ENCODE measurements at places on chromosomes 4 and X.

DNA sequence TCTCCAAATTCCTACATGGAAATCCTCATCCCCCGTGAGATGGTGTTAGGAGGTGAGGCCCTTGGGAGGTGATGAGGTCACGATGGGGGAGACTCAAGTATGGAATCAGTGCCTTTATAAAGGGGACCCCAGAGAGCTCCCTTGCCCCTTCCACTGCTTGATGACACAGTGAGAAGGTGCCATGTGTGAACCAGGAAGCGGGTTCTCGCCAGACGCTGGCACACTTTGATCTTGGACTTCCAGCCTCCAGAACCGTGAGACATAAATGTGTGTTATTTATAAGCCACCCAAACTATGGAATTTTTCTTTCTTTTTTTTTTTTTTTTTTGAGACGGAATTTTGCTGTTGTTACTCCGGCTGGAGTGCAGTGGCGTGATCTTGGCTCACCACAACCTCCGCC, 237.6 kb downstream of the DHRSX start:
- DNase-seq, result no peak

- DNase-seq, result no peak
Measured at GRCh38 chr4:29459926-29460325, 1260.2 kb upstream of the PCDH7 start.

GRCh38 chr4:158681629-158682028, 9.5 kb downstream of the ETFDH start:
- no peak for DNase-seq

DNA sequence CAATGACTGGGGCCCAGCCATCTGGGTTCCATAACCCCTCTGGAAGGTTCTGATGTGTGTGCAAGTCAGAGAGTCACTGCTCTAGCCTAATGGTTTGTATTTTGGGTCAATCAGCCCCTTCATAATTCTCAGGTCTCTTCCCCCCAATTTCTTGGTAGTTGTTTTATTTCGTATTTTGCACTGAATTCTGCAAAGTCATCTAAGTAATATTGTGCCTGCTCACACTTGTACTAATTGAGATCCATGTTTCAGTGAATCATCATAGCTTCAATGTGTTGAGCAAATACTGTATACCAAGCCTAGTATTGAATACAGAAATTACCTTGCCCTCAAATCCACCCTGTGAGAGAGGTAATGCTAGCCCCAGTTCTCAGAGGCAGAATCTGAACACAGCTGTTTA, 28.0 kb upstream of the TBL1X start:
- DNase-seq, result no peak

- peak; percentile 69 for DNase-seq
Measured at GRCh38 chrX:80335062-80335830, 85.0 kb upstream of the TENT5D start.

DNA sequence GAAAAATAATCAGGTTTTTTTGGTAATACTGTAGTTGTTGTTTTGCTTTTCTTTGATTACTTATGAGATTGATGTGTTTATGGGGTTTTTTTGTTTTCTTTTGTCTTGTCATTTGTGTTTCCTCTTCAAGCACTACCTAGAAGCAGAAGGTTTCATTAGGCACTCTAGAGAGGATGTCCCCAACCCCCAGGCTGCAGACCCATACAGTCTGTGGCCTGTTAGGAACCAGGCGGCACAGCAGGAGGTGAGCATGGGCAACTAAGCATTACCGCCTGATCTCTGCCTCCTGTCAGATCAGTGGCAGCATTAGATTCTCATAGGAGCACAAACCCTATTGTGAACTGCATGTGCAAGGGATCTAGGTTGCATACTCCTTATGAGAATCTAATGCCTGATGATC, 22.9 kb upstream of the NOCT start:
- DNase-seq, result no peak

DNA sequence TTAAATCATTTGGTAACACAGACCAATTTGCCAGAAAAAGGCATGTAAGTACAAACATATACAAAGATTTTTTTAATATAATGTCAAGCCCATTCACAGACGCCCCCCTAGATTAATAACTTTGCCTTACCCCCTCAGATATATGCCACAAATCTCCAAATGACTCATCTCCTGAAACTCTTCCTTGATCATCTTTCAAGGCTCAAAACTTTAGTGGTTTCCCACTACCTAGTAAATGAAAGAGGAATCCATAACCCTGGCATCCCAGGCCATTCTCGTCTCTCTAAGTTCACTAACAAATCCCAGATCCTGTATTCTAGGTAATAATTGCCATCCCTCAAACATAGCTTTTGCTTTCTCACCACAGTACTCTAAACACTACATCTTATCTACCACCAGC, 61.9 kb downstream of the PRSS12 start:
- no peak for DNase-seq

DNA sequence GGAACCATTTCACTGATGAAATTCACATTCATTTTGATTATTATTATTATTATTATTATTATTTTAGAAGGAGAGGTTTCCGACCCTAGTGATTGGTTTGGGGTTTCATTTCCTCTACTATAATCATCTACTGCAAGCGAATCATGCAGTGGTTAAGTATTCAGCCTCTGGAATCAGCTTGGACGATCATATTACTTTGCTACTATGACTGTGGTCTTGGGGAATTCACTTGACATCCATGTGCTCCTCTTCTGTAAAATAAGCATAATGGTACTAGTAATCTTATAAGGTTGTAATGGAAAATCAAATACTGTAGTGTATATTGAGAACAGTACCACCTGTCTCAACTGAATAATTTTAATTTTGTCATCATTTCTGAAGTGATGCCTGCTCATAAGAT, 132.1 kb upstream of the SLC4A4 start:
- DNase-seq, result no peak

DNA sequence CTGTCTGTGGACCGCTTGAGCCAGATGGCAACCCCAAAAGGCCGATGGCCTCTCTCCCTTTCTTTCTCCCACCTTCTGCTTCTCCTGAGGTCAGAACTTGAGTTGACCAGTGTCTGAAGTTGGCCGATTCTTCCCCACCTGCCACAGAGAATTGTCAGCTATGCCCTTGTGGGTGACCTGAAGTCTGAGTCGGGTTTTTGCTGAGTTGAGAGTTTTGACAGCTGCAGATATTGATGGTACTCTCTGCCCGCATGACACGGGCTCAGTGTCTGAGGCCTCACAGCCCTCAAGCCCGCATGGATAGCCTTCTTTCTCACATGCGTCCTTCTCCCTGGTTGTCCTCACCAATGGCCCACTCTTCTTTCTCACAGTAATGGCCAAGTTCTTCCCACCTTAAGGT, 111.0 kb downstream of the EFNB1 start:
- DNase-seq, result no peak

- peak; percentile 45 for DNase-seq
Measured at GRCh38 chr4:102606846-102607450, 105.8 kb downstream of the NFKB1 start.

DNA sequence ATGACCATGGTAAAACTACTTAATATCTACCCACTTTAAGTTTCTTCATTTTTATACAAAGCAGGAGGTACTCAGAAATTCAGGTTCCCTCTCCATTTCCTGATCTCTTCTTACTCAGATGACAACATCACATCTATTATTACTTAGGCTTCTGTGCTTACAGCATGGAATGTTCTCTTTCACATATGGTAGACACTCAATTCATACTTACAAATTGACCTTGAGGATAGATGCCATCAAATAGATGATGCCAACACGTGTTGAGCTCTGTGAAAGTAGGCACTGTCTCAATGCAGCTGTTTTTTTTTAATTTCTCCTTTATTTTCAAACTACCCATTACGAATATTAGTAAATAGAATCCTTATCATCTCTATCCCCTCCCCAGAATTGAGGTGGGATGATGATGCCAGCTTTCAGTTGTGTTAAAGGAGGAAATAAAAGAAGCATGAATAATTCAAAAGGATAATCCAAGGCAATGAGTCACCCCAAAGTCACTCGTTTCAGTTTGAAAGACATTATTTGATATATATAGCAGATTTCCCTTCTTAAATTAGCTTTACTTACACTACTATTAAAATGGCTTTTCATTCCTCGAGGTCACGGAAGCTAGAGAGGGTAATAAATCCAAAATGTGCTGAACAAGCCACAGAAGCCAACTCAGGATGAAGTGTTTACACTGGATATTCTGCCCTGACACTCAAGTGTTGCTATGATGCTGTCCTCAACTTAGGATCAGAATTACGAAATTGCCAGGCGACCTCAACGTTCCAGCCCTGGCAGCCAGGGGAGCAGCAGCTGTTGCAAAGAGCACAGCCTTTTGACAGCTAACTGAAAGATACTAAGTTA, 124.2 kb upstream of the EOLA2 start:
- peak; percentile 17 for DNase-seq

GRCh38 chr4:174218127-174218790, 65.2 kb downstream of the FBXO8 start:
- DNase-seq, result no peak

DNA sequence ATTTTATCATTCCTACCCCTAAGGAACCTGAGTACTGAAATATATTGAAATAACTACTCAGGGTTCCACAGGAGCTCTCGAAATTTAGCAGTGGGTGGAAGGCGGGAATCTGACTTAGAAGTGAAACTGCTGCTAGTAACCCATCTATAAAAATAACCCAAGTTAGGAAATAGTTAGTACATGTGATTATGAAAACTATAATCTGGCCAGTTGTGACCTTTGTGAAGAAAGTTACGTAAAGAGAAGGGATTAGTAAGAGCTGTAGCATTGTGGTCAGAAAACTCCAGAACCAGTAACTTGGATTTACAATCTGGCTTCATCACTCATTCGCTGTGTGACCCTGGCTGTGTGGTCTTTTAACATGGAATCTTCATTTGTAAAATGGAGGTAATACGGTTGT, 175.5 kb downstream of the RAPGEF2 start:
- no peak for DNase-seq

- no peak for DNase-seq
Measured at GRCh38 chr4:8051644-8052043, 107.0 kb downstream of the ABLIM2 start.

DNA sequence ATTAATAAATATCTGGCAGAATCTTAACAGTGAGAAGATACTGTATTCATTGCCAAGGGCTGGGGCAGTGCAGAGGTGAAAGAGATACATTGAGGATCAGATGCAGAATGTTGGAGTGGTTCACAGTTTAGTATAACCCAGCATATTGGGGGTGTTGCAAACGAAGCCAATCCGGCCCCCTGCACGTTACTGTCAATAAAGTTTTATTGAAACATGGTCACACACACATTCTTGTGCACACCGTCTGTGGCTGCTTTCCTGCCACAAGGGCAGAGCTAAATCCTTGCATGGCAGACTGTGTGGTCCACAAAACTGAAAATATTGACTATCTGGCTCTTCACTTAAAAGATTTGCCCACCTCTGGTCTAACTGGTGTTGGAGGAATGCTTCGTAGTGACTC, 119.7 kb downstream of the SHOX start:
- no peak for DNase-seq

GRCh38 chr4:18110099-18110498, 88.5 kb upstream of the LCORL start:
- no peak for DNase-seq

DNA sequence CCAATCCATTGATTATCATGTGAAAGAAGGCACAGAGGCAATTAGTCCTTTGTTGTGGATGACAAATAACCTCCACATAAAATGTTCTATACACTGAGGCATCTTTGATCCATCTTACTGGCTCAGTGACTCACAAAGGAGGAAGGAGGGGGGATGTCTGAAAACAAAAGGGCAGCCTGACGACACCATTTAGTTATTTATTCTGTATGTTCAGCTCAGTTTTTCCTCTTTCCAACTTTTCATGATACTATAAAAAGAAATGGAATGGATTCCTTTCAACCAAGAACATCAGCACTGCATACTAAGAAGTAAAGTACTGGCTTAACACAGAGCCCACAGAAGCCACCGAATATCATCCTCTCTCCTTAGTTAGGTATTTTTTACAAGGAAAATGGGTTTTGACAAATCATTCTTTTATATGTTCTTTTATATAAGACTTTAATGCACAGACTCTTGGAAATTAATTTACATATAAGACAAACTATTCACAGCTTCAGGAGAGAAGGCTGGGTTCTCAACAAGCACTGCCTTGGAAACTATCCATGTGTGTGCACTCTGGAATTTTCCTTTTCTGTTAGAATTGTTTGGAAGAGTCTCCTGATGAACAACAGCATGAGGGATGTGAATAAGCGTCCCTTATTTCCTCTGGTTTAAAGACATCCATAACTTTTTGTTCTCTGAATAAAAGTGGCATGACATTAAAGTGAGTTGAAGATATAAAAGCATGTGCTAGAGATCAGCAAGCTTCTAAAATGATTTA, 135.6 kb downstream of the TSPAN5 start:
- no peak for DNase-seq

- no peak for DNase-seq
Measured at GRCh38 chr4:84901173-84901572, 65.3 kb downstream of the WDFY3 start.

- no peak for DNase-seq
Measured at GRCh38 chrX:23578079-23578478, 89.2 kb upstream of the PRDX4 start.

- peak; percentile 45 for DNase-seq
Measured at GRCh38 chrX:18424482-18425198, 768 bp upstream of the CDKL5 start.

DNA sequence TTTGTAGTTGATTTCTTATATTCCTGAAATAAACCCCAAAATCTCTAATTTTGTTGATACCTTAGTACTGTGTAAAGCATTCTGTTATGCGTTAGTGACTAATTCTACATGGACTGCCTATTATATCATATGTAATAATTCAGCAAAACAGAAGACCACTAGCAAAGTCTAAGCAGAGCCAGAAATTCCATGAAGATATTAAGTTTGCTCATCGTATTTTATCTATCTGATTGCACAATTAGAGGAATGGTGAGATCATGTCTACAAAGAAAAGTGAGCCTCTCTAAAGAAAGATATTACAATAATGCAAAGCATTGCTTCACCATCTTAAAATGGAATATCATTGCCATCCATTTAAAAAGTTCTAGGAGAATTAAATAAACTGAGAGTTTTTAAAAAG, 374.6 kb upstream of the SLC7A11 start:
- DNase-seq, result no peak

GRCh38 chr4:148737061-148737770, 295.0 kb upstream of the NR3C2 start:
- DNase-seq, result no peak

DNA sequence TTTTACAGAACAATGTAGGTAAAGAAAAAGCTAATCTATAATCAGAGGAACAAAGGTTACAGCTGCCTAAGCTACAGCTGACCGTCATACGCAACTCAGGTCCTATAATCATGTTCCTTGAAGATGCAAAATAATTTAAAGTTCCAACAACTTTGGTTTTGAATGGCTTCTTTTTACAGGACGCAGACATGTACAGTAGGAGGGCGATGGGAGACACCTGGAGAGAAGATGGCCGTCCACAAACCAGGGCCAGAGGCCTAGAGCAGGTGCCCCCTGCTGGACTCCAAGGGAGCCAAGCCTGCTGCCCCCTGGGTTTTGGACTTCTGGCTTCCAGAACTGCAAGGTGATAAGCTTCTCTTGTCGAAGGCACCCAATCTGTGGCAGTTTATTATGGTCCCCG, 10.6 kb downstream of the HGFAC start:
- DNase-seq, result no peak

Data from SHP77 (cell line).